Kidney tubule cell (primary cell): ENCODE measurements at places on chromosomes 12 and 14.
A peak's percentile ranks its signal among the peaks of the same experiment; 100 is the strongest.

DNA sequence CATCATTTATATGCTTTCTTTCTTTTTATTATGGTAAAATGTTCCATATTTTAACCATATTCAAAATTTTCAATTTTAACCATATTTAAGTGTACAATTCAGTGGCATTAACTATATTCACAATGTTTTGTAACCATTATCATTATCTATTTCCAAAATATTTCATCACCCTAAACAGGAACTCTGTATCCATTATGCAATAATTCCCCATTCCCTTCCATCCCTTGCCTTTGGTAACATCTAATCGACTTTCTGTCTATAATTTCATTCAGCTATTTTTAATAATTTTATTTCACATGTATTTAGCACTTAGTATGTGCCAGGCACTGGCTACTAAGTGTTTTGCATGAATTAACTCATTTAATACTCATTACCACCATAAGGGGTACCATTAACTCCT, 287.5 kb downstream of the NELL2 start:
- no peak for DNase-seq

GRCh38 chr12:4900327-4900726, 9.4 kb upstream of the KCNA1 start:
- DNase-seq: peak; percentile 37

DNA sequence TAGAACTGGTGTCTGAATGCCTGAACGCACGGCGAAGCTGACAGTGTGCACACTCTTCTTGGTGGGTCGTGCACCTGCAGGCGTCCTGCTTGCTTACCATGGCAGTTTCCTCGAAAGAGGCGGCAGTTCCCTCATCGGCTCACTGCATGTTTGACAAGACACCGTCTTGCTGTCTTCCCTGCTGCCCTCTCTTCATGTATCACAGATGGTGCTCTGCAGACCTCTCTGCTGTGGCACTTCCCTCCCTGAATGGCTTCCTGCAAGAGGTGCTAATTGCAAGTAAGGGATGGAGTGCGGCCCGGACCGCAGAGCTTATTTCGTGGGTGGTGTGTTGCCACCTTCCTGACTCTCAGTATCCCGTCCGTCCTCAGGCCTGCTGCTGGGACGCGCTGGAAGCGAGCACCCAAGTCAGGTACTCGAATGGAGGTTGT, 156.7 kb upstream of the RTL1 start:
- DNase-seq: no peak

GRCh38 chr14:49306152-49306751, 279.9 kb downstream of the RPS29 start:
- peak; percentile 35 for DNase-seq

GRCh38 chr14:102264355-102264754, 40.6 kb downstream of the MOK start:
- DNase-seq: no peak

- DNase-seq: no peak
Observed at GRCh38 chr14:75452324-75452723, 24.5 kb downstream of the JDP2 start.

DNA sequence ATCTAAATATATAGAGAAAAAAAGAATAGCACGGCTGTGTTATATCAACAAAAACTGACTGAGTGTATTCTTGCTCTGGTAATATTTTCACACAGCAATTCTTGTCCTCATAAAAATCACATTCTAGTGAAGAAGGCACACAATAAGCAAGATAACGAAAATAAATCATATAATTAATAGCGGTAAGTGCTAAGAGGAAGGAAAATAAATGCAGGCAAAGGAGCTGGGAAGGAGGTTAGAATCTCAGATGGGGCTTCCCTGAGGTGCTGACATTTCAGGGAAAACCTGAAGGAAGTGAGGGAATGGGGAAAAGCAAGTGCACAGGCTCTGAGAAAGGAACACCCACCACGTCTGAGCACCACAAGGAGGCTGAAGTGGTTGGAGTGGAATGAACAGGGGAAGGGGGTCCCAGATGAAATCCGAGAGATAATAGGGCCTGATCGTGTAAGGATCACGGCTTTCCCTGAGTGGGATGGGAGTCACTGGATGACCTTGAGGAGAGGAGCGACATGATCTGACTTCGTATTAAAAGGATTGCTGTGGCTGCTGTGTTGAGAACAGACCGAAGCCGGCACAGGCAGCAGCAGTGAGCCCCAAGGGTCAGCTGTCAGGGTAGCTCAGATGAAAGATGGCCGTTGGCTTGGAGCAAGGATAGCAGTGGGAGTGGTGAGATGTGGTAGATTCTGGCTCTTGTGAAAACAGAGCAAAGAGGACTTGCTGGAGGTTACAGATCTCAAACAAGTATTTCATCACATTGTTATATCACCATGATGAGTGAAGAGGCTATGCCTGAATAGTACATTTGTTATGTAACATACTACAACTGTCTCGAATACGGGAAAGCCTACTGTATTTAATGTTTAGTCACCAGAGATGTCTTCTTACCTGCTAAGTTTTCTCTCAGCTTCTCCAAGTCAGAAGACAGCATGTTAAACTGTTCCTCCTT, 67.1 kb upstream of the VPS33A start:
- DNase-seq: no peak

- peak; percentile 21 for DNase-seq
Observed at GRCh38 chr12:78473136-78473535, 391.4 kb upstream of the SYT1 start.

- no peak for DNase-seq
Observed at GRCh38 chr12:3280967-3281366, 203.8 kb downstream of the TSPAN9 start.
